ENCODE measurements at places on chromosomes 1 and 21.

- DNase-seq = no peak
Measured at GRCh38 chr21:45288441-45288841, 746 bp upstream of the POFUT2 start.

GRCh38 chr1:236938760-236939159 lies 65.5 kb downstream of the MT1HL1 start:
- no peak for DNase-seq

DNA sequence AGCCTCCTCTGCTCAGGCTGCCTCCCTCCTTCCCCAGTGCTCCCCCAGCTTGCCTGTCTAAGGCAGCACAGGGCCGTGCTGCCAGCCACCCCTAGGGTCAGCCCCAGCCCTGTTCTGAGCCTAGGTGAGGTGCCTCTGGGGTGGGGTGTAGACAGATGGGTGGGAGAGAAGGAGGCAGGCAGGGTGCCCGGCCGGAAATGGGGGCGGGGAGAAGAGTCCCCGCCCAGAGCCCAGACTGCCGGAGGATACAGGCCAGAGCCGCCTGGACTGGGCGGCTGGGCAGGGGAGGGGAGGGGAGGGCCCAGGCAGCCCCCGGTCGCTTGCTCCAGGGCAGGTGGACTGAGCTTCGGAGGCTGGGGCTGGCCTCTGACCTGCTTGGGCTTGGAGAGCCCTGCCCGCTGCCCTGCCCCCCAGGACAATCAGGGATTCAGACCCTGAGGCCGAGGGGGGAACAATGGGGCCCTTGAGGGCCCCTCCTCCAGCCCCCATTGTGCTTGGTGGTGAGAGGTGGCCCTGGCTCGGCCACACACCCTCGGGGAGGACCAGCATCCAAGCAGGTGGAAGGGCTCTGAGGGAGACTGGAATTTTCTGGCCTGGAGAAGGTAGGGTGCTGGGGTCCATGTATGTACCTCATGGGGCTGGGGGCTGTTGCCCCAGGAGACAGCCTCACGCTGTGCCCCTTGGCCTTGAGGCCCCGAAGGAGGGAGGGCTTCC lies at the start of gene GJC2:
Gene GJC2, plus strand, starts transcription at position 525 of the 714 bp plus-strand sequence. CDS start 7,829 bp downstream, outside the sequence.
- no peak for DNase-seq

GRCh38 chr1:114075546-114076242 lies 78.0 kb downstream of the SYT6 start:
- DNase-seq = peak; percentile 9

GRCh38 chr21:45557616-45558043 lies 15.4 kb upstream of the SLC19A1 start:
- no peak for DNase-seq

DNA sequence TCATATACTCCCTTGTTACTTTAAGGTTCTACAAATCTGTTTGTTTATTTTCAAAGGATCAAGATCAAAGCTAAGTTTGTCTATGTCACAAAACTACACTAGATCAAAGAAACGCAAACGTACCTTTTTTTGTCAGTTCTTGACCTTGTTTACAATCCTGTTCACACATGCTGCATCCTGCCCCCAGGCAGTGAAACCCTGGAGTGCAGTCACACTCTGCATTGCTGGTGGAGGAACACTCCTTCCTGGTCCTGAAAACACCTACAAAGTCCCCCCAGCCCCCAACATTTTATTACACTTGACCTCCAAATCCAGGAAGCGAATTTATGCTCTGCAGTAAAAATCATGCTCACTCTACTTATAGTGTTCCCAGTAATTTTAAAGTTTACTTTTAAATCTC lies 2.6 kb downstream of the TNFRSF9 start:
- no peak for DNase-seq

GRCh38 chr1:201710632-201711597 lies 118.0 kb upstream of the IPO9 start:
- no peak for DNase-seq

DNA sequence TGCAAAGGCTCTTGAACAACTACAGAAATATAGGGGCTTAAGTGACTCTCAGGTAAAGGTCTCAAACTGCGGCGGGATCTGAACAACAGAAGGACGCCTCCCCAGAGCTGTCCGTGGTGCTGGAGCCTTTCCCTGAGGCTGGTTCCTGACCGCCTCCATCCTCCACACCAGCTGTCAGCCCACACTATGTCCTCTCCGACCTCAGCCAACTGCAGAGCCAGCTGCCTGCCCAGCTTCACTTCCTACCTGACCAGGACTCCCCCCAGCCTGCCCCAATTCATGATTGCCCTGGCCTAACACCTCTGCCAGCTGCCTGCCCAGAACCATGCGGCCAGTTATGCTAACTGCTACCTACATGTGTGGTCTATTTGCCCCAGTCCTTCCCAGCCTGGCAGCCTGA lies 63.6 kb upstream of the ZC3H12A start:
- no peak for DNase-seq

GRCh38 chr1:21770201-21770600 lies 12.7 kb downstream of the USP48 start:
- no peak for DNase-seq

DNA sequence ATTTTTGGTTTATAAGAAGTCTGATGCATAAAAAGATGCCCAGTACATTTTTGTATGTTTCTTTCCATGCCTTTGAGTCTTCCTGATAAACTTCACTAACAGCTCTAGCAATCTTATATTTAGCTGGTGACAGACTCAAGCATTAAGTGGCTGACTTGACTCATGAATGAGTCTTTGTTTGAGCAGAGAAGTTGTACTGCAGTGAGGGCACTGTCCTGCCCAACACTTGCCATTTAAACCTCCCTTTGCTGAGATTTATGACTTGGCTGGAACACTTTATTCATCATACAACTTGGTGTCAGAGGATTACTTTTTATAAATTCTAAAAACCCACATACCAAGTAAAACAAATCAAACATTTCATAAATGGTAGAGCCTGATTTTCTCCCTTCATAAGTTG lies 14.6 kb upstream of the CAMSAP2 start:
- no peak for DNase-seq

- DNase-seq = no peak
Measured at GRCh38 chr1:97090725-97091124, 369.1 kb downstream of the PTBP2 start.

All from NCI-H1092 treated with DMSO at 0.1 percent for 48 hours (cell line).